ENCODE measurements at places on chromosomes 2 and 18.

DNA sequence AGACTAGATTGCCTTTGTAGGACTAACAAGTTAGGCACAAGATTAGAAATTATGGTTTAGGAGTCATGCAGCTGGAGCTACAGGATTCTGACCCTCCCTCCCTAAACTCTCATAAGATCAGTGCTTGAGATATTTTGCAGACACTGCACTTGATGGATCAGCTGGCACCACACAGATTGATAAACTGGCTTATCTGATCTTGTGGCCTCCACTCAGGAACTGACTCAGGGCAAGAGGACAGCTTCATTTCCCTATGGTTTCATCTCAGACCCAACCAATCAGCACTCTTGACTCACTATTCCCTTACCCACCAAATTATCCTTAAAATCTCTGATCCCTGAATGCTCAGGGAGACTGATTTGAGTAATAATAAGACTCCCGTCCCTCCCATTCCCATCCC lies 152.3 kb downstream of the DIS3L2 start:
- DNase-seq: no peak
- H3K4me3 ChIP-seq: no peak overlapping the region

DNA sequence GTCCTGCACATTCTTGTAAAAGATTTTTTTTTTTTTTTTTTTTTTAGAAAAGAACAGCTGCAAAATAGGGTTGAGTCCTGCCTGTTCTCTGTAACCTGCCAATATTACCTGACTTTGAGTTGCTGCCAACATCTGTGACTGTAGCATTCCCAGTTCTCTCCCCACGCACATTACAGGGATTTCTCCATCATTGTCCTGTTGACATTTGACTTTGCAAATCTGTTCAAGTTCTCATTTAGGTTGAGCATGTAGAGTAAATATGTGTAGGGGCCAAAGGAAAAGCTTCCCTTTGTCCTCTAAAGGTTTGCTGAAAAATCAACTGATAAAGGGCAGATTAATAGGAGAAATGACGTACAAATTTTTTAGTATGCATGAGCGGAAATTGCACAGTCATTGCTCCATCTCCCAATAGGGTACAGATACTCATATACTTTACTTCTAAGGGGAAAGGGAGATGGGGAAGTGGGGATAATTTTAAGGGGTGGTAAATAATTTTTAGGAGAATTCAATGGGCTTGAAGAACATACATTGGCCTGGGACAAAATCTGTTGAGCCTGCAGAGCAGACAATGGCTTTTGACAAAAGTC lies 385.5 kb downstream of the PIK3C3 start:
- H3K4me1 ChIP-seq: no peaks in the 10 kb centered on the region
- no peak overlapping the region for H3K27ac ChIP-seq
- no peak for DNase-seq
- H3K4me3 ChIP-seq: no peak overlapping the region
- H3K36me3 ChIP-seq: no peaks in the 10 kb centered on the region

DNA sequence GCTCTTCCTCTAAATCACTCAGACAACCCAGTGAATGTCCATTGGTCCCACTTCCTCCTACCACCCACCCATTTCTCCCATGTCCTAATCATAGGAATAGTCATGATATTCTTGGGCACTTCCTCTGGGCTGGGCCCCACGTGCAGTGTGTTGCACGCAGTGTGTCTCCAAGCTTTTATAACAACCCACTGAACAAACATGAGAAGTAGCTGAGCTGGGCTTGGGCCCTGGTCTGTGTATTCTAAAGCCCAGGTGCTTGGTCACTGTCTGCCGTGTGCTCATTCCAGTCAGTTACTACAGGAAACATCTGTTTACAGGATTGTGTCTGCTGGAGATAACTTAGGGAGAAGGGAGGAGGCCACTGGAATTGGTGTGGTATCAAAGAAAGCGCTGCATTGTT lies 64.2 kb upstream of the THOC1 start:
- no peaks in the 10 kb centered on the region for H3K4me1 ChIP-seq
- no peak overlapping the region for H3K4me3 ChIP-seq
- peaks cover 15% of the 10 kb centered on the region for H3K27me3 ChIP-seq
- no peak for DNase-seq

DNA sequence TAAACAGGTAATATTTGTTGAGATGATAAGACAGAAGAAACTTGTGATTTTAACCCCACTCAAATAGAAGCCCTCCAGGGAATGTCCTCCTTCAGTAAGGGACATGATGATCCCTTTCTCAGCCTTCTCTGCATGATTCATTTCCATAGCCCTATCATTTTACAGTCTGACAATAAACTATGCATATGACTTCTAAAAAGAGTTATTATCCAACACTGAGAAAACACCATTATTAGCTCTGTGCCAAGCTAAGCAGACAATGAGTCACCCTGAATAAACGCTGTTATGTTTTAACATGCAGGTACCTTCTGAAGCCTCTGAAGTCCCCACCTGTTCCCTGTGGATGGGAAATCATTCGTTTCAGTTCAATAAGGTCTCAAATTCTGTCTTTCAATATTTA lies 54.7 kb downstream of the DTNB start:
- H3K36me3 ChIP-seq: peaks cover 18% of the 10 kb centered on the region
- no peaks in the 10 kb centered on the region for H3K27me3 ChIP-seq

GRCh38 chr2:11032396-11032795 lies 120.7 kb downstream of the KCNF1 start:
- H3K36me3 ChIP-seq: no peaks in the 10 kb centered on the region
- peaks cover 38% of the 10 kb centered on the region for H3K27me3 ChIP-seq
- H3K27ac ChIP-seq: no peak overlapping the region
- H3K4me1 ChIP-seq: no peaks in the 10 kb centered on the region

GRCh38 chr2:205868773-205869333 lies 186.6 kb downstream of the NRP2 start:
- DNase-seq: no peak
- no peak overlapping the region for H3K4me3 ChIP-seq
- peaks cover 14% of the 10 kb centered on the region for H3K4me1 ChIP-seq
- no peak overlapping the region for H3K27ac ChIP-seq

- H3K36me3 ChIP-seq: no peaks in the 10 kb centered on the region
- H3K4me1 ChIP-seq: no peaks in the 10 kb centered on the region
- no peak for DNase-seq
- no peaks in the 10 kb centered on the region for H3K27me3 ChIP-seq
- no peak overlapping the region for H3K27ac ChIP-seq
- H3K4me3 ChIP-seq: no peak overlapping the region
Observed at GRCh38 chr2:1833046-1833445, 88.7 kb upstream of the PXDN start.
